ENCODE measurements at places on chromosomes 2 and 18. TPM values are rescaled to one million over a fixed set of nuclear protein-coding genes. Genes with fewer than 3 reads are reported as not detected.

The IL36G gene
- not detected for total RNA-seq

The RTN4 gene
- 216 TPM for total RNA-seq

The KLHL41 gene
- 0.28 TPM for total RNA-seq

The CABYR gene
- 4.1 TPM for total RNA-seq

The PSMA8 gene
- total RNA-seq, result not detected

- H3K27ac ChIP-seq, result no peak overlapping the region
- H3K27me3 ChIP-seq, result no peaks in the 10 kb centered on the region
- no peak for DNase-seq
- H3K4me1 ChIP-seq, result no peaks in the 10 kb centered on the region
Observed at GRCh38 chr2:140401056-140401455, 1620.9 kb upstream of the NXPH2 start.

DNA sequence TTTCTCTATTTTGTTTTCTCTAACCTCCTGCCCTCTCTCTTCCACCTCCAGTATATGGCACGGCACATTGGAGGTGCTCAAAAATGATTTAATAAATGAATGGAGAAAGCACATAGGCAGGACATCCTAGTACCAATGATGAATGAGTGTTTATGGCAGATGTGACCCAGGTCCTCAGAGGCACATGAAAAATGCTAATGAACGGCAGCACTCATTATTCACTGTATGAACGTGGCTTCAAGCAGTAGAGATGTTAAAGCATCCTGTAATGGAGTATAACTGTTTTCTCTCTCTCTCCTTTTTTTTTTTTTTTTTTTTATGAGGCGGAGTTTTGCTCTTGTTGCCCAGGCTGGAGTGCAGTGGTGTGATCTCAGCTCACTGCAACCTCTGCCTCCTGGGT is 72.4 kb downstream of the MBP start:
- no peak overlapping the region for H3K4me3 ChIP-seq
- no peaks in the 10 kb centered on the region for H3K27me3 ChIP-seq
- no peaks in the 10 kb centered on the region for H3K36me3 ChIP-seq
- no peak for DNase-seq

GRCh38 chr2:101473911-101474701 is 806 bp downstream of the RFX8 start:
- peak overlapping the region; percentile 67 for H3K4me3 ChIP-seq
- no peaks in the 10 kb centered on the region for H3K36me3 ChIP-seq
- no peaks in the 10 kb centered on the region for H3K27me3 ChIP-seq
- H3K27ac ChIP-seq, result peak overlapping the region; percentile 92
- H3K4me1 ChIP-seq, result peaks cover 4% of the 10 kb centered on the region

GRCh38 chr2:238568455-238569440 is 142.0 kb downstream of the ASB1 start:
- H3K36me3 ChIP-seq, result no peaks in the 10 kb centered on the region
- no peak overlapping the region for H3K27ac ChIP-seq
- H3K4me1 ChIP-seq, result no peaks in the 10 kb centered on the region
- H3K4me3 ChIP-seq, result no peak overlapping the region

GRCh38 chr2:72940361-72940760 is 23.0 kb downstream of the EMX1 start:
- H3K4me3 ChIP-seq, result no peak overlapping the region
- peaks cover 8% of the 10 kb centered on the region for H3K27me3 ChIP-seq
- H3K27ac ChIP-seq, result no peak overlapping the region
- peaks cover 10% of the 10 kb centered on the region for H3K4me1 ChIP-seq

GRCh38 chr2:19738707-19739106 is 163.1 kb downstream of the TTC32 start:
- peaks cover 27% of the 10 kb centered on the region for H3K4me1 ChIP-seq
- peak; percentile 80 for DNase-seq
- H3K27me3 ChIP-seq, result no peaks in the 10 kb centered on the region
- H3K4me3 ChIP-seq, result no peak overlapping the region

GRCh38 chr18:62625019-62625418 is 90.3 kb upstream of the PHLPP1 start:
- H3K27ac ChIP-seq, result no peak overlapping the region
- no peak overlapping the region for H3K4me3 ChIP-seq
- DNase-seq, result no peak
- H3K27me3 ChIP-seq, result 0 out of 2 replicates have a peak, but pooled peaks cover 2% of the 10 kb centered on the region

- H3K4me1 ChIP-seq, result no peaks in the 10 kb centered on the region
- H3K4me3 ChIP-seq, result no peak overlapping the region
- H3K36me3 ChIP-seq, result peaks cover 5% of the 10 kb centered on the region
- no peak overlapping the region for H3K27ac ChIP-seq
Observed at GRCh38 chr2:179963626-179964025, 43.5 kb downstream of the CWC22 start.

DNA sequence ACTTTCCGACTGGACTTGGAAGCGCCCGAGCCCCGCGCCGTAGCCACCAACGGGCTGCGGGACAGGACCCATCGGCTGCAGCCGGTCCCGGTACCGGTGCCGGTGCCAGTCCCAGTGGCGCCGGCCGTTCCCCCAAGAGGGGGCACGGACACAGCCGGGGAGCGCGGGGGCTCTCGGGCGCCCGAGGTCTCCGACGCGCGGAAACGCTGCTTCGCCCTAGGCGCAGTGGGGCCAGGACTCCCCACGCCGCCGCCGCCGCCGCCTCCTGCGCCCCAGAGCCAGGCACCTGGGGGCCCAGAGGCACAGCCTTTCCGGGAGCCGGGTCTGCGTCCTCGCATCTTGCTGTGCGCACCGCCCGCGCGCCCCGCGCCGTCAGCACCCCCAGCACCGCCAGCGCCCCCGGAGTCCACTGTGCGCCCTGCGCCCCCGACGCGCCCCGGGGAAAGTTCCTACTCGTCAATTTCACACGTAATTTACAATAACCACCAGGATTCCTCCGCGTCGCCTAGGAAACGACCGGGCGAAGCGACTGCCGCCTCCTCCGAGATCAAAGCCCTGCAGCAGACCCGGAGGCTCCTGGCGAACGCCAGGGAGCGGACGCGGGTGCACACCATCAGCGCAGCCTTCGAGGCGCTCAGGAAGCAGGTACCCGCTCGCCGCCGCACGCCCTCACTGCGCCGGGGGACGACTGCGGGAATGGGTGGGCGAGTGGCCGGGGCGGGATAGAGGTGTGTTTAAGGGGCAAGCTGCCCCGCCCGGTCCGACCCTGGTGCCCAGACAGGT is 713 bp downstream of the ATOH8 start:
- H3K27ac ChIP-seq, result peak overlapping the region; percentile 91
- H3K4me3 ChIP-seq, result peak overlapping the region; percentile 97
- H3K27me3 ChIP-seq, result no peaks in the 10 kb centered on the region
- DNase-seq, result peak; percentile 39
- peaks cover 22% of the 10 kb centered on the region for H3K4me1 ChIP-seq

- no peak overlapping the region for H3K27ac ChIP-seq
- peaks cover 10% of the 10 kb centered on the region for H3K27me3 ChIP-seq
- no peak for DNase-seq
- no peaks in the 10 kb centered on the region for H3K4me1 ChIP-seq
- no peak overlapping the region for H3K4me3 ChIP-seq
- H3K36me3 ChIP-seq, result no peaks in the 10 kb centered on the region
Observed at GRCh38 chr2:29733965-29734364, 187.4 kb downstream of the ALK start.
